ENCODE measurements at places on chromosomes 16 and 17.

GRCh38 chr17:71378036-71378435 lies 742.8 kb upstream of the SOX9 start:
- DNase-seq = no peak

DNA sequence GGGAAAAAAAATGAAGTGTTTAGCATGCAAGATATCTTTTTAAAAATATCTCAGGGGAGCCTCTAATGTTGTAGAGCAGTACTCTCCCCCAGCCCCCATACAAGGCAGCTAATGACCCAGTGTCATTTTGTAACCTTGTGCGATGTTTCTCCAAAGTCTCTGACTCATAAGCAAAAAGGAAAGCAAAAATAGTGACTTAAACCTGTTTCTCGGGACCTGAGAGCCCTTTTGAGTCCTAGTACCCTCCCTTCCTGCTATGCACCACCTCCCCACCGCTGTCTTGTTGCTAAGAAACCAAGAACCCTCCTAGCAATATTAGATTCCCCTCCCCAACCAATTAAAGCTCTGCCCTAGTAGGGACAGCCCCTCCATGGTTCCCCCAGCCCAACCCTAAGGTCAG lies 2.8 kb downstream of the MYCBPAP start:
- peak; percentile 80 for DNase-seq

DNA sequence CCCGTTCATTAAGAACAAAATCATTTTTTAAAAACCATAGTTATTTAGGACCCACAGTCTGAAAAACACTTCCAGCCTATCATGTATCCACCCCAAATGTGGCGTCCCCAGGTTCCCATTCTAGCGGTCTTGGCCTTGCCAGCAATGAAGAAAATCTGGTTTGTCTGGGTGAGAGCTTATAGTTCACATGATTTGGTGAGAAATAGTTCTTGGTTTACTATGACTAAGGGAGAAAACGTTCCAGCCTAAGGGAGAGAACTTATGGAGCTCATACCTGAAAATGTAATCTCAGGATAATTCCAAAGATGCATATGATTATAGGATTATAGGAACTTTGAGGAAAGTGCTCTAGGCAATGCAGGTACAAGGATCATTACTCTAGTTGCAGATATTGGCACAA lies 4.8 kb downstream of the MARVELD3 start:
- DNase-seq = no peak

DNA sequence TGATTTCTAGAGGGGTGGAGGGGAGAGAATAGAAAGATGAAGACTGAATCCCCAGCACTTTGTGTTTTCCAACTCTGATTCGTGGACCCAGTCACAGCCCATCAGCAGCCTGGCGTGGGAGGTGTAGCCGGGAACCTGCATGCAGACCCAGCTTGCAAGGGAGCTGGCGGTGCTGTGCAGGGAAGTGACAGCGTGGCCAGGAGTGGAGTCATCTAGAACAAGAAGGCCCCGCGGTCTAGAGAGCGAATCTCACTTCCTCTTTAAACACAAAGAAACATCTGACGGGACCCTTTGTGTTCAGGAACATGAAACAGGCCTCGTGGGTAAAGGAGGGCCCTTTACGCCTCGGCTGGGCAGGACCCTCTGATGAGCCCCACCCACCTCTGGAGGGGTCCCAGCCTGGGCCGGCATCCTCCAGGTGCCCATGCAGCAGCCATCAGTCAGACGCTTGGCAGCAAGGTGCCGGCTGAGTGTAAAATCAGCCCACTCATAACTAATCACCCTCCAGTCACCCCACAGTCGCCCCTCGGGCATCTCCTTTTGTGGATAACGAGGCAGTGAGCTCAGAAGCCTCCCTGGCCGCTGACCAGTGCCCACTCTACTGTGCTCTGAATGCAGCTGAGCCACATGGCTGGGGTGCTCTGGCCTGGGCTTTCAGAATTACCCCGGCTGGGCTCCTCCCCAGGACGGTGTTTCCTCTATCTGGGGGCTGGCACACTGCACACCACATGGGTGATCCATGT lies 4.4 kb downstream of the SNAI3 start:
- peak; percentile 83 for DNase-seq

DNA sequence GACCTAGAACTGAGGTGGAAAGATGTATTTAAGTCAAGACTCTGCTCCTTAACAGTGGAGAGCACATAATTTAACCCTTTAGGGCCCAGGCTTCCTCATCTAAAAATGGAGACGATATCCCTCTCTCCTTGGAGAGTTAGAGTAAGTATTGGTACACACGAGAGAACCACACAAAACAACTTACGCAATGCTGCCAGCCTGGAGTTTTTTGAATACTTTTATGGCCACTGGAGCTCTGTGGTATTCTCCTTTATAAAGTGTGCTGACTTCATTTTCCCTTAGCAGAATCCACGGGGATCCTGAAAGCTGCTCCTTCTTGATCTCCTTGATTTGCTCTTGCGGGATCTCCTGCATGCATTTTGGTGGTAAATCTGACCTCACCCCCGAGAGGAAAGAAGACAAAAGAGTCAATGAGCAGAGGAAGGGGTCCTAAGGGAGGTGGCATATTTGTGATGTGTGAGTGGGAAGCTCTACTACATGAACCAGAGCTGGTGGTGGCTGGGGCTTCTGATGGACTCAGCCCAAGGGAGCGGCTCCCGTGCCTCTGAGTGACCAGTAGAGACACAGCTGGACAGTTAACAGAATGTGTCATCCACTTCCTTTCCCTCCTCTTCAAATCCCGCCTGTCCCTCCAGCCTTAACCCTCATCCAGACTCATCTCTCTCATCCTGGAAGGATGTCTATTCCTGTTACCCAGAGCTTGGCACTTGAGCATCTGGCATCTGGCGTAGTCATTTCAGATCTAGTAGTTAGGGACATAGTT lies 9.4 kb downstream of the MLKL start:
- DNase-seq = no peak

- DNase-seq = no peak
Measured at GRCh38 chr17:19531780-19532501, 1.7 kb upstream of the SLC47A1 start.

GRCh38 chr16:3961449-3961849 lies 80.9 kb upstream of the CREBBP start:
- no peak for DNase-seq

DNA sequence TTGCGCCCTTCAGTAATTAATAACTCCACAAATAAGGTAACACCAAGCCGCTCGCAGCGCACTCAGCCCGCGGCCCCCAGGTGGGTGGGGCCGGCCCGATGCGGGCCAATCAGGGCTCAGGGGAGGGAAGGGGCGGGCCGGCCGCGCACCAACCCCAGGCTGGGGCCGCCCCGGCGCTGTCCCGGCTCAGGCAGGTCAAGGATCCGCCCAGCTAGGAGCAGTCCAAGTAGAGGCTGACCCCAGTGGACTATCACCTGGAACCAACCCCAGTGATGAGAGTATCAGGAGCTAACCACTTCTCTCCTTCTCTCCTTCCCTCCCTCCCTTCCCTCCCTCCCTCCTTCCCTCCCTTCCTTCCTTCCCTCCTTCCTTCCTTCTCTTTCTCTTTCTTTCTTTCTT lies 110.8 kb downstream of the C16orf78 start:
- peak; percentile 63 for DNase-seq

- DNase-seq = no peak
Measured at GRCh38 chr16:74035816-74036215, 260.8 kb upstream of the PSMD7 start.

DNA sequence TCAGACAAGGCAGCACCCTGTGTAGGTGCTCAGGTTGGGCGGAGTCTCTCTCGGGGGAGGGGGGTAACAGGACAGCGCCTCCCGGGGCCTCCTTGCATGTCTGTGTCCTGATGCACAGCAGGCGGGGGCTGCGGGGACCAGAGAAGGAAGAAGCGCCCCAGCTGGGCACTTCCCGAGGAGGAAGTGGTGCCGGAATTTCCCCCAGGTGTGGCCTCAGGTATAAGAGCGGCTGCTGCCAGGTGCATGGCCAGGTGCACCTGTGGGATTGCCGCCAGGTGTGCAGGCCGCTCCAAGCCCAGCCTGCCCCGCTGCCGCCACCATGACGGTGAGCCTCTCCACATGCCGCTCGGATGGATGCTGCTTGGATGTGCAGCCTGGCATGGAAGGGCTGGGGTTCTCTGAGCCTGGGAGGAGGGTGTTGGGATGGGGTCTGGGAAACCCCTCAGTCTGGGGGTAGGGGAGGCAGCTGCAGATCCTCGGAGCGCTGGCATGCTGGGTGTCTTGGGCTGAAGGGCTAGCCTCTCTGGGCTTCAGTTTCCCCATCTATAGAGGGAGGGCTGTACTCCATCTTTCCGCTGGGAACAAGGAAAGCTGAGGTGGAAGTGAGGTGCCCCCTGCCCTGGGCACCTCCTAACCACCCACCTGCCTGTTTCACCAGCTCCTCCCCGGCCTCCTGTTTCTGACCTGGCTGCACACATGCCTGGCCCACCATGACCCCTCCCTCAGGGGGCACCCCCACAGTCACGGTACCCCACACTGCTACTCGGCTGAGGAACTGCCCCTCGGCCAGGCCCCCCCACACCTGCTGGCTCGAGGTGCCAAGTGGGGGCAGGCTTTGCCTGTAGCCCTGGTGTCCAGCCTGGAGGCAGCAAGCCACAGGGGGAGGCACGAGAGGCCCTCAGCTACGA lies at the start of gene IL17C:
TSS of gene IL17C (plus strand) at position 250 of the 908 bp plus-strand sequence. CDS start at position 320, 70 bp downstream.
- no peak for DNase-seq

DNA sequence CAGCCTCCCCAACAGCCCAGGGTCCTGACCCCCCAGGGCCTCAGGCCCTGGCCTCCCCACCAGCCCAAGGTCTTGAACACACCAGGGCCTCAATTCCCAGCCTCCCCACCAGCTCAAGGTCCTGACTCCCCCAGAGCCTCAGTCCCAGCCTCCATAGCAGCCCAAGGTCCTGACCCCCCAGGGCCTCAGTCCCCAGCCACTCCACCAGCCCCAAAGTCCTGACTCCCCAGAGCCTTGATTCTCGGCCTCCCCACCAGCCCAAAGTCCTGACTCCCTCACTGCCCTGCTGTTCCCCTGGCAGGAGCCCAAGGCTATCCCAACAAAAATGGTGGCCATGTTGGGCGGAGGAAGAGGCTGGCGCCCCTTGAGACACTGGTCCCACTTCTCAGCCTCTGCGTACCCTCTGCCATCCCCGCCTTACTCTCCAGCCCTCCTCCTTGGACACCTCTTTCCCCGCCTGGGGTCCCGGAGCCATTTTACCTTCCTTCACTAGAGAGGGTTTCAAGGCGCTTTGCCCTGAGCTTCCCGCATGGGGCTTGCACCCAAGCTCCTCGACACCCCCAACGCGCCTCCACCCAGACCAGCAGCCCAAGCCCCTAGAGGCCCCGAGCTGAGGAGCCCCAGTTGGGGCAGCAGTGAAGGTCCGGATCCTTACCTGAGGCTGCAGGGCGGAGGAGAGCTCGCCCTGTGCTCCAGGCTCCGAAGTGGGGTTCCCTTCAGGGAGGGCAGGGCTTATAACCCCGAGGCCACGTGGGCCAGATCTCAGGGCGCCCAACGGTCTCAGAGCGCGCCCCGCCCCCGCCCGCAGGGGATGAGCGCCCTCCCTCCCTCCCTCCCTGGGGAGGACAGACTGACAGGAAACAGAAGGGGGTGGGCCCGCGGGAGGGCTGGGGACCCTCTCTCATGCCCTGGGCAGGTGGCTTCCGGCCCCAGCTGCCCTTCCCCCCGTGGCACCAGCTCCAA lies 3.5 kb upstream of the TSPOAP1 start:
- DNase-seq = peak; percentile 96

- no peak for DNase-seq
Measured at GRCh38 chr17:17994271-17995069, 21.8 kb downstream of the DRC3 start.

DNA sequence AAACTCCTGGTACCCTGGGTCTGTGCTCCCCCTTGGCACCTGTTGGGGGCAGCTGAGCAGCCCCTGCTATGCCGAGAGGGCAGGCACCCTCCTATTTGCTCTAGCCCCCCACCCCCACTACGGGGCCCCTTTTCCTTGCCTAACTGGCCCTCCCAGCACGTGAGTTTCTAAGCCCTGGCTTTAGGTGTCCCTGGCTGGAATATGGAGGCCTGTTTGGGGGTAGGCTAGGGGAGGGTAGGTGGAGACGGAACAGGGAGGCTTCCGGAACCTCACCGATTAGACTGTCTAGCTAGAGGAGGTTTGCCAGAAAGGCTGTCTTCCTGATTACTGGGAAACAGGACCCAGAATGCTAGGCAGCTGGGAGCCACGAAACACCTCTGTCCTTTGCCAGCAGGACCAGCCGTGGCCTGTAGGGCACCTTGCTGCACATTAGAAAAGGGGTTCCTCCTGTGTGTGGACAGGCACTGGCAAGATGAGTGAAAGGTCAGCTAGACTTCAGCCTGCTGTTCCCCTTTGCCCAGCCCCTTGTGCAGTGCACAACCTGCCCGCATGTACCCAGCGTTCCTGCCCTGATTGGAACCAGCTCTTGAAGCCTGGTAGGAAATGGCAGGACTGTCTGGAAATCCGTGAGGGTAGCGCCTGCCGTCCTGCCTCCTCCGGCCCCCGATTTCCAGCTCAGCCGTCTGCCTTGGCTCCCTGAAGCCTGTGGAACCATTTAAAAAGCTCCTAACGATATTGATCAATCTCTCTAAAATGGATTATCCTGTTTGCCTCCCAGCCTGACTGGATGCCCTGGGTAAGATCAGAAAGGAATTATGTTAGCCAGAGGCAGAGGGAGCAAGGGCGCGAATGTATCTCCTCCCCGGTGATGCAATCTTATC lies 83.4 kb upstream of the GSE1 start:
- no peak for DNase-seq

DNA sequence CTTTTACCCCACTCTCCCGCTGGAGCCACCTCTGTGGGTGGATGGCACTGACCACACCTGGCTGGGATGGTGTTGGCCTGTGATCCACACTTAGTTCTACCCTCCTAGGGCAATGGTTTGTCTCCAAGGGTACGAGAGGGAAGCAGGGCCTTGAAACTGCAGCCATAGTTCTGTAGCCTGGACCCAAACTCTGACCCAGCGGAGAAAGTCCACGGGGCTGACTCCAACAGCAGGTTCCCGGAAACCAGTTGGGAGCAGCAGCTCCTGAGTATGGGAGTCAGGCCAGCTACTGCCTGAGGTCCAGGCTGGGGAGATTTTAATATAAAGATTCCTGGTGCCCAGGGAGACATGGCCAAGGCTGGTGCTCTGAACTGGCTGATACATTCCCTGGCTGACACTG lies 23.6 kb upstream of the MTSS2 start:
- no peak for DNase-seq

- no peak for DNase-seq
Measured at GRCh38 chr16:67190041-67190440, at the start of gene EXOC3L1. EXOC3L1 (minus strand) TSS chr16:67190136; CDS start chr16:67189676, 460 bp downstream.

DNA sequence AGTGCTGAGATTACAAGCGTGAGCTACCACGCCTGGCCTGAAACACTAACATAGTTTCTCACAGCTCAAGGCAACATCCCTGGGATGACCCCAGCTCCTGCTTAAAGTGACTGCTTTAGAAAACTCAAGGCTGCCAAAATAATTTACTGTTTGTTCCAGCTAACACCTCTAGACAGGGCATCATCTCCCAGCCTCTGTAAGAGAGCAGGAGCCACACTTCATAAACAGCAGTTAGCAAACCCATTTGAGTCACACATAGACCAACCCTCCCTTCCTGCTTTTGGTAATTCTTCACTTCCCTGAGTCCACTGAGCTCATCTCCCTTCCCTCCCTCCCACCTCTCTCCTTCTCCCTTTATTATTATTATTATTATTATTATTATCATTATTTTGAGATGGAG lies 201.3 kb downstream of the XYLT1 start:
- no peak for DNase-seq

- no peak for DNase-seq
Measured at GRCh38 chr17:3935140-3935542, 18.9 kb upstream of the P2RX1 start.

Measured in activated effector memory CD4-positive, alpha-beta T cell treated with anti-CD3 and anti-CD28 coated beads, Interleukin-2, amount 50 U/mL, for 16 hours (primary cell).